ENCODE measurements at places on chromosomes 4 and X.

DNA sequence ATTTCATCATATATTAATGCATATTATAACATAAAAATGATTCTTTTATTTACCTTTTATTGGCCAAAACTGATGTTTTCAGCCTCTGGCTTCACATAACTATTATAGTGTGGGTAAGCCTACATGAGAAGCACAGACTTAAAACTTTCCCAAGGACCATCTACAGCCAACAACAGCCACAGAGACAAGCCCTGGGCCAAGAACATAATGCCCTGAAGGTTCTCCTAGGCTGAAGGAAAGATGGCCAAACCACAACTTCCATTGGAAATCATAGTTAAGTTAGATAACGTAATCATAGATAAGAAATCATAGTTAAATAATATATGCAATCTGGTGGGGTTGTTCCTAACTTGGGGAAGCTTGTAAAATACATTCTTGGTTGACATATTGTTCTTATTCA, 280.0 kb upstream of the EMCN start:
- no peak for DNase-seq

DNA sequence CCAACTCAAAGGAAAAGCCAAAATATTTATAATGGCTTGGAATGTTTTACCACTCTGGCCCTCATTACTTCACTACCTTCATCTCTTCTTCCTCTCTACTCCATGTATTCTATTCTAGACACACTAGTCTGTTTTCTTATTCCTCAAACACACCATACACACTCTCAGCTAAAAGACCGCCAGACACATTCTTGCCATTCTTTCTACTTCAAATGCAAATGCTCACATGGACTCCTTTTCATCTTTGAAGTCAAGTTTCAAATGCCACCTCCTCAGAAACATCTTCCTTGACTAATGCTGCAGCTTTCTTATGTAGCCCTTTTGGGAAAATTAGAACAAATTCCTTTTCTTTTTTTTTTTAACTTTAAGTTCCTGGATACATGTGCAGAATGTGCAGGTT, 412.9 kb upstream of the FMR1 start:
- no peak for DNase-seq

GRCh38 chrX:140664939-140665338, 44.6 kb upstream of the LINC00632 start:
- DNase-seq: no peak

DNA sequence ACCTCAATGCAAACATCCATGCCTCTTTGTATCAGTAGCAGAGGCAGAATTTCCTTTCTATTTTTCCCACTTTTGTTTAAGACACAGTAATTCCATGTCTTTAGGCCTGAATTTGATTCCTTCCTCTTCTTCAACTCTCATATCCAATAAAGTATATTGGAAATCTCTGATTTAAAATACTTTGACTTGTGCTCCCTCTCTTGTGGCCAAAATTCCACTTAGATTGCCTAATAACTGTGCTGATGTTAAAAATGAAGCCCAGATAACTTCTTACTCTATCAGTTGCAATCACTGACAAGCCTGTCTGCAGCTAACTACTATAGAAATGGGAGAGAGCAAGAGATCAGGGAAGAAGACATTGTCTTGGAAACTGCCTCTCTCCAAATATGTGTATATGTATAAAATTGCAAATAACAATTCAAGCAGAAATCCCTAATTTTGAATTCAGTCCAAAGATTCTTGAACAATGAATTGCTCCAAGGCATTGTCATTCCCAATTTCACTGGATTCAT, 163.5 kb upstream of the SPIN4 start:
- no peak for DNase-seq

- no peak for DNase-seq
Observed at GRCh38 chr4:121227341-121227792, 63.2 kb upstream of the TNIP3 start.

DNA sequence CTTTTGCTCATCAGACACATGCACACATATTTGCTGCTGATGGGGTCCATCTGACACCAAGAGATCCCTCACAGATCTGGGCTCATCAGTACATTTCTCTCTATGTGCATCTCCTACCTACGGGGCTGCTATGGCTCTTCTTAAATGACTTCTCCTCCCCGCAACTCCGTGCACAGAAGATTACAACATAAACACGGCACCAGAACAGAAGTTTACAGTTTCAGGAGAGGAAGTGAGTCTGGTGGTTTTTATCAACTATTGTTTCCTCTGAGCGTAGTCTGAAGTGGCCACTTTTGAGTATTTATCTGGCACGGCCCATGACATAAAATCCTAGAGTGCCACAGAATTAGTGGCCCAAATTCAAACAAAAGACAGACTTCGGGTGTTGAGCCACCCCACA, 263.8 kb downstream of the PRDM5 start:
- no peak for DNase-seq

DNA sequence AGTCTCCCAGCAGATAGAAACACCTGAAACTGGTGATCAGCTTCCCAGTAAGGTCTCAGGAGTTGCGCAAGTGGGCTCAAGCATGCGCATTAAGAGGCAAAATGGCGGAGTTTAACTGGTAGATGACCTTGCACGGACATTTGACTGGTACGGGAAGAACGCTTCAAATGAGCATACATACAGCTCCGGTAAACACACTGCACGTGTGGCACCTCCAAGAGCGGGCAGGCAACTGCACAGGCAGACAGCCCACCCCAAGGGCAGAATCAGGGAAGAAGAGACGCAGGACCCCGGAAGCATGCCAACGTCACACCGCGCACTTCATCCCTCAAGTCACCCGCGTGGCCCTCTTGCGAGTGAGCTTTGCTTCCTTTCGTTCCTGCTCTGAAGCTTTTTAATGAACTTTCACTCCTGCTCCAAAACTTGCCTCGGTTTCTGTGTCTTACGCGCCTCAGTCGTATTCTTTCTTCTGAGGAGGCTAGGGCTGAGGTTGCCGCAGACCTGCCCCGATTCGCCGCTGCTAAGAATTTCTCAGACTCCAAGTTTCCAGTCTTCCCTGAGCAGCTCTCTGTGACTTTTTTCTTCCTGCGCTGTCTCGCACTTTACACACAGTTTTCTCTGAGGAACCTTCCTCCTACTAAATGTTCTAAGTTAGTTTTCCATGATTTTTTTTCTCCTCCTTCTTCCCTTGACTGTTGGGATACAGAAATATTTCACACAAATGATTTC, 180.7 kb upstream of the ZFP42 start:
- no peak for DNase-seq

DNA sequence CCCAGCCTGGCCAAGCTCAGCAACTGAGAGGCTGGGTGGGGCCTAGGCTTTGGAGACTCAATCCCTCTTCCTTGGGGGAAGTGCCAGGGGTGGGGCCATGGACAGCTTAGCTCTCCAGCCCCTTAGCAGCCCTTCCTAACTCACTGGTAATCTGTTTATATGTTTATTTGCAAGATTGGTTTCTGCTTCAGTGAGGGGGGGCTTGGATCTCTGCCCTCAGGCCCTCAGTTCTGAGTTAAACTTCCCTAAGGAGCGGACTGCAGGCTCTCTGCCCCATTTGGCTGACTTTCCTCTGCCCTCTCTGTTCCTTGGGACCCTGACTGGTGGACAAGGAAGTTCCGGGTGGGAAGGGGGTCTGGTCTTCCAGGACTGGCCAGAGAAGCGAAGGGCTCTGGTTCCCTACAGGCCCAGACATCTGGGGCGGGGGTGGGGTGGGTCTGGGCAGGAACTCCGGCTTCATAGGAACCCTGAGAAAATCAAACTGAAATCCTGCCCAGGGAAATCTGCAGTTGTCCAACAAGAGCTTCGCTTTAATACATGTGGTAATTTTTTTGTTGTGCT, 51.4 kb downstream of the NALF2 start:
- no peak for DNase-seq

- DNase-seq: no peak
Observed at GRCh38 chr4:65865489-65865888, 195.2 kb upstream of the EPHA5 start.

DNA sequence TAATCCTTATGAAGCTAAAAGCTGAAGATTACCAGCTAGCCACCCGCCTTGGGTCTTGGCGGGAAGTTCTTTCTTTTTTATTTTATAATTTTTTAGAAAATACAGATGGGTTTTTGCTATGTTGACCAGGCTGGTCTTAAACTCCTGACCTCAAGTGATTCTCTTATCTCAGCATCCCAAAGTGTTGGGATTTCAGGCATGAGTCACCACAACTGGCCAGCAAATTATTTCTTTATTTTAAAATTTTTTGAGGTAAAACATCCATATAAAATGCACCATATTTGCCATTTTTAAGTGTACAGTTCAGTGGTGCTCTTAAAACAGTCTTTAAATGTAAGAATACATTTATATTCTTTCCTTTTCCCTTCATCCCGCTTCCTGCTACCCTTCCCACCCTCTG, 40.6 kb upstream of the ANTXR2 start:
- no peak for DNase-seq

DNA sequence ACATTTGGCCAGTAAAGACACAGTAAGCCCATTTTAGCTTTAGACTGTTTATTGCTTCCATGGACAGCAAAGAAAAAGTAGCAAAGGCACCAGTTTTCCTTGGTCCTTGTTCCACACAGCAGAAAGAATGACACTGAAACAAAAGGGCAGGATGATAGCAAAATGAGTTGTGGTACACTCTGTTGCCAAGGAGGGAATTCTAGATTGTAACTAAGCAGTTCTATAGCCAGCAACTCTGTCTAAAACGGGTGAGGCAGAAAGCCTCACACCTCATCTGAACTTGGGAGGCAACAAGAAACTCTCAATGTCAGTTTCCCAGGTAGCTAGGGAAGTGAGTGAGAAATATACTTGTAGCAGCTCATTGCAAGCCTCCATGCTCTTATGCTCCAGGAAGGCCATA, 39.2 kb downstream of the BBS12 start:
- no peak for DNase-seq

GRCh38 chrX:13440176-13440575, 120.3 kb upstream of the ATXN3L start:
- no peak for DNase-seq

DNA sequence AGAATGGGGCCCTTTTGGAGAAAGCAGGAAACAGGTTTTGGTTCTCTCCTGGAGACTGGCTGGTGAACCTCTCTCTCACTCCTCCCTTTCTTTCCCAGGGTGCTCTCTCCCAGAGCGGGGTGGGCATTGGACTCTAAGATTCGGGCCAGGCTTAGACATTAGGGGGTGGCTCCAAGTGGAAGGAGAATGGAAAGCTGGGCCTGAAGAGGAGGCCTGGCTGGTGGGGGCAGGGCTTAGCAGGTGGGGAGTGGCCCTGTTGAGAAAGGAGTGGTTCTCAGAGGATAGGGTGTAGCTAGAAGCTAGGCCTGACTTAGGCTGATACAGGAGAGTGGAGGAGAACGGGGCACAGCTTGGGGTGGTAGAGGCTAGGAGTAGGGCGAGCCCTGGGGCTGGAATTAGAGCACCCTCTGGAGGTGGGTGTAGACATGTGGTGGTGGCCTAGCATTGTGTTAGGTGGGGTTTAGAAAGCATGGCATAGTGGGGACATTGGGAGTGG, 5.7 kb downstream of the PLP2 start:
- DNase-seq: no peak

DNA sequence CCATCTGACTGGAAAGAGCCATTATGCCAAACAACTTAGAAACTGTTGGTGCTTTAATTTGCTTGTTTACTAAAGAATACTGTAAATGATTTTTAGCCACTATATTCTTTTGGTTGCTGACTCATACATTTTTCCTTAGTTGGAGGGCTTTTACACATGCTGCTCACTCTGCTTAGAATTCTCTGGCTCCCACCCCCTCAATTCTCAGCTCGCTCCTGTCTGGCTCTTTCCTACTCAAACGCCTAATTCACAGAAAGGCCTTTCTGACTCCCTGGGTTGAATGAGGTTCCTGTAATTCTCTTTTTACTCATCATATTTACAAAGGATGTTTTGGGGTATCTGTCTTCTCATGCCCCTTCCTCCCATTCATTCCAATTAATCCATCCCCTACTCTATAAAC, 26.1 kb upstream of the PARM1 start:
- no peak for DNase-seq

DNA sequence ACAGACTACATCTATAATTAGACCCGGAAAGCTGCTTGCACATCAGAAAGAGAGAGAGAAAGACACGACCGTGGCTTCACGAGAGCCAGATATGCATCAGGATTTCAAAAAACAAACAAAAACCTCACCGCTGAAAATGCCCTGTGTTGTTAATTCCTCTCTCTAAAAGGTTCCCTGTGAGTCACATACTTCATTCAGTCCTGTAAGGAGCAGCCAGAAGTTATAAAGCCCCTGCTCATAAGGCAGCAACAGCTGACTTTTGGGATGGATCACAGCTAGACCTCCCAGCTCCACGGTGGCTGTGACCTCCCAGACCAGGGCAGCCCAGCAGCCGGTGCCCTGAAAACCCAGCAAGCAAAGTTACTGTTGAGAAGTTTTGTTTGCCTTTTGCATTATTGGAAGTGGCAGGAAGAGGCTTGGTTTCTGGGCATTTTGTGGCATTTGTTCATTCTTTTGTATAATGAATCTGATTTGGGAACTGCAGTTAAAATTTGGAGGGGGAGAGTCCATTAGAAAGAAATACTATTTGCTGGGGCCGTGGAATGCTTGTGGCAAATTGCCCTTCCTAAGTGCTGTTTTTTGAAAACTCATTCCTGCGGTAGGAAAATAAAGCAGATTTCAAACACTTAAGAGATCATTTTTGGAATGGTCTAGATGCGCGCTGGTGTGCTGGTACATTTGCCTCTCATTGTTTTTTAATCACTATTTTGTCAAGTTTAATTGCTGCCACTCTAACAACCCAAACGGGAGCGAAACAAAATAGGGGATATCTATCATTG, 520.4 kb downstream of the BCOR start:
- DNase-seq: no peak

DNA sequence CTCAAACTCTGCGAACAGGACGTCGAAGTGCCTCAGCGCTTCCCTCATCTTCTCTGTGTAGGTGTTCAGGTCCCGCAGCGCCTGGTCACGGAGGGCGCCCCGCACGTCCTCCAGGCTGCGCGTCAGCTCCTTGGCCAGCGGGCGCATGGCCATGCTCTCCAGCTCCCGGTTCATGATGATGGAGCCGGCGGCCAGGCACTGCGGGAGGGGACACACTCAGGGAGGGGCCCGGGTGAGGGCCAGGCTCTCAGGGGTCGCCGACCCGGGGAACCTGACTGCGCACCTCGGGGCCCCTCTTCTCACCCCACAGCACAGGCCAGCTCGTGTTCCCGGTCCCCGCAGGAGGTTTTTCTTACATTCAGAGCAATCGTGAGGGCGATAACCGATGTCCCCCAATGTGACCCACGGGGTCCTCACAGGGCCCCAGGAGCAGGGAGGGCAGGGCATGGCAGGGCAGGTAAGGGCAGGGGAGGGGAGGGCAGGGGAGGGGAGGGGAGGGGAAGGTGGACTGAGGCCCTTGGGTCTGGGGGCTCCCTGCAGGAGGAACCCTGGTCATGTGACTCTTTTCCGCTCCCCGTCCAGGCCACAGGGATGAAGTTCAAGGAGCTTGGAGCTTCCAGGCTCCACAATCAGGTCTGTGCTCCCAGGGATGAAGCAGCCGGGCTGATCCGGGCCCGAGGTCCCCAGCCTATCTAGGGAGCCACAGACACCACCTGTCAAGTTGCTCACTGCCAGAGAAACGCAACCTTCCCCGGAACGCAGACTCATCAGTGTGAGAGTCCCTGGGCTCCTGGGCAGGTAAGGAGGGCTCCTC, 77.8 kb upstream of the MXD4 start:
- no peak for DNase-seq

- DNase-seq: no peak
Observed at GRCh38 chrX:118181030-118181429, 64.4 kb upstream of the KLHL13 start.

All from NCI-H1436 treated with DMSO at 0.1 percent for 48 hours (cell line).